ENCODE measurements at places on chromosomes 6 and 20.

DNA sequence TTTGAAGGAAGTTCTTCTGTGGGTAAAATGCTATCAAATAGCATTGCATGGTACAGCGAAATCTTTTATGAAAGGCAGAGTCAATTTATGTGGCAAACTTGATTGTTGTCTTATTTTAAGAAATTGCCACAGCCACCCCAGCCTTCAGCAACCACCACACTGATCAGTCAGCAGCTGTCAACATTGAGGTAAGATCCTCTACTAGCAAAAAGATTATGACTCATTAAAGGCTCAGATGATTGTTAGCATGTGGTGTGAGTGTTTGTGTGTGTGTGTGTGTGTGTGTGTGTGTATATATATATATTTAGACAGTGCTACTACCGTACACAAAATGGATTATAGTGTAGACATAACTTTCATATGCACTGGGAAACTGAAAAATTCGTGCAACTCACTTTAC lies 27.8 kb downstream of the LRRN4 start:
- DNase-seq, result no peak

DNA sequence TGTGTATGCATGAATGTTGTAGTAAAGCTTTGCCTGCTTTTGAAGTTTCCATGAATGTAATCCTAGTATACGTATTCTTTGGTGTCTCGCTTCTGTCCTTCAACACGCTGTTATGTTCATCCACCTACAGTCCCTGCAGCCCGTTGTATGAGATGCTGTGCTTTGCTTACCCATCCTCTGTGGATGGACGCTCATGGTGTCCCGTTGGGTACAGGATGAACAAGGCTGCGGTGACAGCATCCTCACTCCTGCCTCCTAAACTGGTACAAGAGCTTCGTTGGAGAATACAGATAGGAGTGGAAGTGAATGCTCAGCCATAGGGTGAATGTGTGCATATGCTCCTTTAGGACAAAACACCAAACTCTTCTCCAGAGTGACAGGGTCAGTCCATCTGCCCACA lies 366.2 kb downstream of the ZFAND3 start:
- DNase-seq, result no peak

DNA sequence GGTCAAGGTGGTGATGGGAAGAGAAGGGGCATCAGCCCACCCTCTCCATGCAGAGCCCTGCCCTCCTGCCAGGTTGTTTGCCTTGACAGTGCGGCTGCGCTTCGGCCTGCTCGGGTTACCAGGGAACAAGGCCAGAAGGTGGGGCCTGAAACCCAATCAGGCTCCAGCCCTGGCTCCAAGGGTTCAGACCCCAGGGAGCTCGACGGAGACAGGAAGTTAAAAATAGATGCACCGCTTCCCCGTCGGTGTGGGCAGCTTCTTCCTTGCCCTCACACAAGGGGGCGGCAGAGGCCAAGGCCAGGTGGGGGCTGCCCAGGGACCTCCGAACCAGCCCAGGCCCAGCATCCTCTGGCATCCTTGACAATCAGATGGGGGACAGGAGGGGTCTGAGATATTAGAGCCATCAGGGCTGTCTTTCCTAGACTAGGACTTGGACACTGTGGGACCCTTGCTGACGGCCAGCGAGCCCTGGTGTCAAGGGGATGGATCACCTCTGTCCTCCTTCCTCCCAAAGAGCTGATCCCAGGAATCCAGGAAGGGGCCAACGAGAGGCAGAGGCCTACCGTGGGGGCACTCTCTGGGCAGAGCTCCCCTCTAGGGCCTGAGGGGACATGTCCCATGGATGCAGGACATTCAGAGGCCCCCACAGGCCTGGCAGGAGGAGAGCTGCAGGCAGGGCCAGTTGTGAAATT lies 65.2 kb downstream of the RIPOR3 start:
- no peak for DNase-seq

DNA sequence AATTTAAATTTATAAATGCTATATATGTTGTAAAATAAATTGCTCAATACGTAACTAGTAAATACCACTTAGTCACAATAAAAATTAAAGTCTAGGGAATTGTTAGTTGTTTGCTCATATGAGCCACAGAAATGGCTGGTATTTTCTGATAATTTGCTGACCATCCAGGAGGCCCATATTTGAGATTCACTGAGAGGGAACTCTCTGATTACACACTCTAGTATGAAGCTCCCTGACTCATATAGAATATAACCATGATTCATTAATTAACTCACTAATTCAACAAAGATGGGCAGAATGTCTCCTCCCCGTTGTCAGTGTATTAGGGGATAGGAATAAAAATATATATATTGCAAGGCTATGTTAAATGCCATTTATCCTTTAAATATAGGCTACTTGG lies 46.6 kb upstream of the TMEM30A start:
- no peak for DNase-seq

DNA sequence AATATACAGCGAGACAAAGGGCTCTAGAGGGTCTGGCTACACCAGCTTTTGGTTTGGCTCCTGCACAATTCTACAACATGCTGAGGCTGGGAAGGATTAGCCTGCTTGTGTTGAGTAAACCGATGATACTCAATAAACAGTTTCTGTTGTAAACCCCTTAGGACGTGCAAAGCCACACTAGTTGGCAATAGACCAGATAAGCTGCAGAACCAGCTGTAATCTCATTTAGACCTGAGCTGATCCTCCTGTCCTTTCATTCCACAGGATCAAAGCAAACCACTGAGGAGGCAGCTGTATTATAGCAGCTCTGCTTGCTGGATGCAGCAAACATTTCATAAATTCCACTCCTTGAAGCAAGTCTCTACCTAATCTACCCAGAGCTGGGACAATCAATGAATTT lies 79.7 kb downstream of the MMS22L start:
- no peak for DNase-seq

DNA sequence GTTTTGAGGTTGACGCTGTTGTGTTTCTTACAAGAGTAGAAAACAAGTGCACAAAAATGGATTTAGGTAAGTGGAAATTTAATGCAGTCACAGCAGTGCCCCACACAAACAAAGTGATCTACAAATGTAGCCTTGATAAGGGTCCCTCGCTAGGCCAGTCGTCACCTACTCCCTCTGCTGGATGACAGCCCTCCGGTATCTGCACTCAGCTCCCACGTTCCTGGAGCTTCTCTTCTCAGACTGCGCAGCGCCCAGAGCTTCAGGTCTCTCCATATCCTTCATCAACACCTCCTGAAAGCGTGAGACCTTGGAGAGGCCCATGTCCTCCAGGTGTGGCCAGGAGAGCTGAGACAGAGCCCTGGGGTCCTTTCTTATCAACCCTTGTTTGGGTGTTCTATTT lies 58.3 kb upstream of the MAP3K4 start:
- no peak for DNase-seq

GRCh38 chr20:43186312-43186711 lies 3.4 kb downstream of the PTPRT start:
- no peak for DNase-seq

GRCh38 chr20:5722927-5723326 lies 27.3 kb upstream of the SHLD1 start:
- DNase-seq, result no peak

DNA sequence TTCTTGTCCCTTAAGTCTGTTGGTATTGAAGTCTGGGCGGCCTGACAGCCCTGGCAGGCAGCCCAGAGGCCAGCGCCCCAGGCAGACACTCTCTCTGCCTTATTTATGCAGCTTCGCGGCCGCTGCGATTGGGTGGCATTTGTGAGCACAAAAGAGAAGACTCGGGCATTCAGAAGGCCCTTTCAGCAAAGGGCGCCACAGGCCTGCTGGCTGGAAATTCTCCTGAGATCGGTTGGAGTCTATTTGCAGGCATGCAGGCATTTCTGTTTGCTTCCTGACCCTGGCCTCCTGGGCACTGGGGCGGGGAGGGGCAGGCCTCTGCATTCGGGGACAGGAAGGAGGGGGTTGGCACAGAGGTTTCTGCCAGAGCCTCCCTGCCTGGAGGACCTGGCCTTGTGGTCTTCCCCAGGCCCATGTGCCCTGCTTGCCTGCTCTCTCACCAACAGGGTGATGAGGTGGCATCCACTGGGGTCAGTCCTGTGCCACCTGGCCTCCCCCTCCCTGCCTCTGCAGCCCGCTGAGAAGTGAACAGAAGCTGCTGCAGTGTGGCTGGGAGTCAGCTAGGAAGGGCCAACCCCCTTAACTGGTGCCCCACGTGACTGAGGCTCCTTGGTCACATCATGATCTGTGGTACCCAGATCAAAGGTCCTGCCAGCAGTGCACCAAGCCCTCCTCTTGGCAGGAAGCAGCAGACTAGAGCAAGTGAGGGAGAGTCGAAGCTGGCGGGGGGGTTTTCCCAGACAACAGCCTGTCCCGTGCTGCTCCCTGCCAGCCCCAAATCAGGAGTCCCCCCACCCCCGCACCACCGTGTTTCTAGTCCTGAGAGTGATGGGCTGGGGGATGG lies 16.6 kb upstream of the CCDC167 start:
- no peak for DNase-seq

DNA sequence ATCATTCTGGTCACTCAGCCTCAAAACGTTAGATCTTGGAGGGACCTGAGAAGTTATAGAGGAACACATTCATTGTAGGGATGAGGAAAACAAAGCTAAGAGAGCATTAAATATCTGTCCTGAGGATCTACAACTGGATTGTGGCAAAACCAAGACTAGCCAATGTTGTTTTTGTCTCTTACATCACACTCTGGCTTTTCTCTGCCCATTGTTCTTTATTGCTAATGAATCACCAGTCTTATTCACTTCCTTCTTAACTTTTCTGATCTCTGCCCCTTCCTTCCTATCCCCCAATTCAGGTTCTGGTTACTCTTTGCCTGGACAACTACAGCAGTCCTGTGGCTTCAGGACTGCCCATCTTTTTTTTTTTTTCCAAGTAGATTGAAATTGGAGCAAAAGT lies 57.0 kb upstream of the PREP start:
- no peak for DNase-seq

DNA sequence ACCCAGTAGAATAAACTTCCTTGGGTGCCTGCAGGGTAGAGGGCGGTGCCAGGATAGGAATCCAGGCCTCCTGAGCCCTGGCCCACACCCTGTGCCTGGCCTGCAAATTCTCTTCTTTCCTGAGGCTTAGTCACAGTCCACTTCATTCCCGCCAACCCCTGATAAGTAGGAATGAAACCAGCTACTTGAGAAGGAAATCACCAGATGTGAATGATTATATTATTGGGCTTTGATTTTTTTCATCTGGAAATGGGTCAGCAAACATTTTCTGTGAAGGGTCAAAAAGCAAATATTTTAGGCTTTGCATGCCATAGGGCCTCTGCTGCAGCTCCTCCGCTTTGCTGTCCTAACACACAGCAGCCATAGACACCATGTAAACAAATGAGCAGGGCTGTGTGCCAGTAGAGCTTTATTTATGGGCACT lies 50.2 kb downstream of the STK35 start:
- no peak for DNase-seq

DNA sequence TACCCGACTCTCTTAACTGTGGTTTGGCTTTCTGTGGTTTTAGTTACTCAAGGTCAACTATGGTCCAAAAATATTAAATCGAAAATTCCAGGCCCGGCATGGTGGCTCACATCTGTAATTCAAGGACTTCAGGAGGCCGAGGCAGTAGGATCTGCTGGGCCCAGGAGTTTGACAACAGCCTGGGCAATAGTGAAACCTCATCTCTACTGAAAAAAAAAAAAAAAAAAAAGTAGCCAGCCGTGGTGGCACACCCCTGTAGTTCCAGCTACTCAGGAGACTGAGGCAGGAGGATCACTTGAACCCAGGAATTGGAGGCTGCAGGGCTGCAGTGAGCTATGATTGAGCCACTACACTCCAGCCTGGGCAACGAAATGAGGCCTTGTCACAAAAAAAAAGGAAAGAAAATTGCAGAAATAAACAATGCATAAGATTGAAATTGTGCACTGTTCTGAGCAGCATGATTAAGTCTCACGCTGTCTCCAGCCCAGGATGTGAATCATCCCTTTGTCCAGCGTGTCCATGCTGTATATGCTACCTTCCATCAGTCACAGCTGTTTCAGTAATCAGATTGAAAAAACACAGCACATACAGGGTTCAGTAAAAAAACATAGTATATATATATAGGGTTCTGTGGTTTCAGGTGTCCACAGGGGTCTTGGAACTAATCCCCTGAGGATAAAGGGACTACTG lies 40.7 kb downstream of the RGS17 start:
- peak; percentile 47 for DNase-seq
